Neural crest cell (in vitro differentiated cells): ENCODE measurements at places on chromosomes 12 and 14. TPM values are rescaled to one million over a fixed set of nuclear protein-coding genes. Genes with fewer than 3 reads are reported as not detected.

DNA sequence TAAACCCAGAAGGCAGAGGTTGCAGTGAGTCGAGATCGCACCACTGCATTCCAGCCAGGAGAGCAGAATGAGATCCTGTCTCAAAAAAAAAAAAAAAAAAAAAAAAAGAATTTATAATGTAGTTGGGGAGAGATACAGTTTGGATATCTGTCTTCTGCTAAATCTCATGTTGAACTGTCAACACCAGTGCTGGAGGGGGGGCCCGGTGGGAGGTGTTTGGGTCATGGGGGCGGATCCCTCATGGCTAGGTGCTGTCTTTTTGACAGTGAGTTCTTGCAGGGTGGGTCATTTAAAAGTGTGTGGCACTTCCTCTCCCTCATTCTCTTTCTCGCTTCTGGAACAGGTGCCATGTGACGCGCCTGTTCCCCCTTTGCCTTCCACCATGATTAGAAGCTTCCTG, 32.8 kb downstream of the CLIP1 start:
- no peak for DNase-seq

DNA sequence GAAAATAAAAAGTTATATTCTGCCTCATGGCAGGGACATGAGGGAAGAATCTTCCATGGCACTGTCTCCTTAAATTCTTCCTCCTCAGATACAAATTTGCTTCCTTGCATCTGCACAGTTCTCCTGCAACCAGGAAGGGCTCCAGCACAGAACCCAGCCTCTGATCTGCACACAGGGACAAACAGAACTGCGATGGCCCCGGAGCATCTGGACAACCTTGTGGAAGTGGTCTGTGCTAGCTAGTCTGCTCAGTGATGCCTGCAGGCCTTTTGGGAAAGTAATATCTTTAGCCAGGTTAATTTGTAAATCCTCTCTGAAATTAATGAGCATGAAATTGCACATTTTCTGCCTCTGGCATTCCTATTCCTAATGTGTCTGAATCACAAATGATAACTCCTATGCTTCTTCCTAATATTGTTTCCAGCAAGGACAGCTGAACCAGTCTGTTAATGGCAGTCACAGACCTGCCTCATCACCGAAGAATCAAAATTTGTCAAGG, 74.8 kb downstream of the GRIP1 start:
- DNase-seq, result no peak

- no peak for DNase-seq
Observed at GRCh38 chr12:27667540-27667939, 28.7 kb upstream of the REP15 start.

- DNase-seq, result no peak
Observed at GRCh38 chr14:22530127-22530526, 58.9 kb downstream of the DAD1 start.

DNA sequence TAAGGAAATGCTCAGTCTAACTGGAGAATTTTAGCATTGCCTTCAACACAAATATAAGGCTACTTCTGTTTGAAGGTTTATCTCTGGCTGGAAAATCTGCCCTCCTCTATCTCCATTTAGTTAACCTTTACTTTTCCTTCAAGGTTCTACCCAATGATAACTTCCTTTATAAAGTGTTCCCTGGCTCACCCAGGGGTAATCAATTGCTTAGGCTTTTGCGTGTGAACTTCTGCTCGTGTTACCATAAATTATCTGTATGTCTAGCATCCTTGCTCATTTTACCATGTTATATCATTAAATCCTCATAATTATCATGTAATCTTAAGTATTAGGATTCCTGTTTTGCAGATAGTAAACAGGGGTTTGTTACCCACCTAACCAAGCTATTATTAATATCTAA, 114.3 kb upstream of the FGD4 start:
- no peak for DNase-seq

GRCh38 chr12:124651516-124652273, 84.3 kb upstream of the NCOR2 start:
- no peak for DNase-seq

- no peak for DNase-seq
Observed at GRCh38 chr12:130116791-130117190, 45.5 kb upstream of the FZD10 start.

GRCh38 chr14:37223947-37224474, 26.3 kb downstream of the MIPOL1 start:
- DNase-seq, result no peak

DNA sequence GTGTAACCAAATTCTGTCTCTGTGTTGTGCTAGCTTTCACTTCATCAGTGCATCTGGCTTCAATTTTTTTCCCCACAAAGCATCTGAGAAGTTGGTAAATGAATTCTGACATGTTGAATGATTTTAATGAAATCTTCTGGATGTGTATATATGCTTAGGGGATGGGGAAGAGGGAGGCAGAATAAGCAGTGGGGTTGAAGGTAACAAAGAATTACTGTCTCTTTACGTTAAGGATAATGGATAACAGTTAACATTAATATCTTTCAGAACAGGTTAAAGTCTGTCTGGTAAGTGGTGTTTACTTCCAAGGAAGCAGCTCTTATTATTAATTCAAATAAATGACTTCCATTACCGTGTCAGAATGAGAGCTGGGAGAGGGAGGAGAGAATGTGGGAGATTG, 261.7 kb downstream of the ERC1 start:
- DNase-seq, result no peak

Gene ASCL4
- not detected in 2 replicates for total RNA-seq

Gene GLS2
- total RNA-seq, result 0.30 and 0.35 TPM in 2 replicates

Gene KIF21A
- 53.6 and 54.8 TPM in 2 replicates for total RNA-seq

Gene KLHL33
- total RNA-seq, result 0.07 TPM in 1 of 2 replicates, not detected in the other

Gene C12orf50
- total RNA-seq, result 0.30 and 0.37 TPM in 2 replicates

Gene SCN8A
- 13.0 and 13.5 TPM in 2 replicates for total RNA-seq

Gene P2RX2
- not detected in 2 replicates for total RNA-seq

Gene MYF5
- not detected in 2 replicates for total RNA-seq
